ENCODE measurements at places on chromosomes 16 and 17.

- DNase-seq: no peak
Observed at GRCh38 chr17:39611401-39612112, 3.8 kb upstream of the NEUROD2 start.

DNA sequence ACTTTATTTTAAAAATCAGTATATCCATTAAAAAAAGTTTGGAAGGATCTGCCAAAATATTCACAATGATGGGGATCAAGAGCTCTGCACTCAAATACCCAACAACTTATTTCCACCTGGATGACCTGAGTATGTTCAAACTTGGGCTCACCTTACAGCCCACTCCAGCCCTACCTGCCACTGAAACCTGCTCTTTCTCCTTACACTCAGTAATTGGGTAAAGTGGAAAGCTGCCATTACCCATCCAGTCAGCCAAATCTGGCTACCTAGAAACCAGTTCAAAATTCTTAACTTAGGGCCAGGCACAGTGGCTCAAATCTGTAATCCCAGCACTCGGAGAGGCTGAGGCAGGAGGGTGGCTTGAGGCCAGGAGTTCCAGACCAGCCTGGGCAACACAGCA, 9.6 kb downstream of the VPS53 start:
- no peak for DNase-seq

DNA sequence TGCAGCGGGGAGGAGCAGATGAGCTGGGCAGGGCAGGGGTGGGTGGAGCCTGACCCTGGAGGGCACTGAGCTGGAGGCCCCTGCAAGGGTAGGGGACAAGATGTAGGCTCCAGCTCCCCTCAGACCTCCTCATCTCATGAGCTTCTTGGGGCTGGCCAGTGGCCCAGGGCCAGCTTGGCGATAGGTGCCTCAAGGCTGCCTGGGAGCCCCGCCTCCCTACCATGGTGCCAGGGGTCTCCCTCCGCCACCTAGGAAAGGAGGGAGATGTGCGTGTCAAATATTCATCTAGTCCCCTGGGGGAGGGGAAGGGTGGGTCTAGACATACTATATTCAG, 3.9 kb downstream of the HIRIP3 start:
- DNase-seq: no peak

DNA sequence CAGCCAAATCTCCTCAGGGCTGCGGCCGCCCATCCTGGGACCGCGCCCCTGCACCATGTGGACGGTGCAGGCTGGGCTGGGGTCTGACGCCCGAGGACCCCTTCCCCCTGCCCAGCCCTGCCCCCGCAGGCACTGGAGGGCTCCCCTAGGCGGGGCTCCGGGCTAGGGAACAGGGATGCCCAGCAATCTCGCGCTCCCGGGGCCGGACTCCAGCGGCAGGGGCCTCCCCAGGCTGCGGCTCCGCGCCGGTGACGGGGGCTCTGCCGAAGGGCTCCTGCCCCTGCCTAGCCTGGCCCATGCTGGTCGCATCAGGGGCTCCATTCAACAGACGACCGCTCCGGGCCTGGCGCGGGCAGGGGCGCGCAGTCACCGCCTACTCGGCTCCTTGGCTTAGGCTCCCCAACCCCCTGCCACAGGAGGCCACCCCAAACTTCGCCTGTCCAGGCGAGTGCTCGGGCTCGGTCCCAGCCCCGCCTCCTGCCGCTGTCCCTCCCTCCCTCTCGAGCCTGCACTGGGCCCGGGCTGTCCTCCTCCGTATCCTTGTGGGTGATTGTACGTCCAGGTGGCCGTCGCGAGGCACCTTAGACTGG, 27.4 kb upstream of the ADORA2B start:
- no peak for DNase-seq

GRCh38 chr17:30225919-30226553, 9.5 kb downstream of the SLC6A4 start:
- DNase-seq: no peak

GRCh38 chr17:10657148-10657547, at the start of gene MYH3:
Gene MYH3 (minus strand): TSS chr17:10657309. CDS start chr17:10655064, 2,245 bp downstream.
- no peak for DNase-seq

GRCh38 chr16:30472328-30472942, at the start of gene ITGAL:
Gene ITGAL (plus strand): TSS chr16:30472742. CDS start chr16:30472838, 96 bp downstream.
- peak; percentile 78 for DNase-seq

- no peak for DNase-seq
Observed at GRCh38 chr17:9235346-9235745, 214.0 kb downstream of the NTN1 start.

DNA sequence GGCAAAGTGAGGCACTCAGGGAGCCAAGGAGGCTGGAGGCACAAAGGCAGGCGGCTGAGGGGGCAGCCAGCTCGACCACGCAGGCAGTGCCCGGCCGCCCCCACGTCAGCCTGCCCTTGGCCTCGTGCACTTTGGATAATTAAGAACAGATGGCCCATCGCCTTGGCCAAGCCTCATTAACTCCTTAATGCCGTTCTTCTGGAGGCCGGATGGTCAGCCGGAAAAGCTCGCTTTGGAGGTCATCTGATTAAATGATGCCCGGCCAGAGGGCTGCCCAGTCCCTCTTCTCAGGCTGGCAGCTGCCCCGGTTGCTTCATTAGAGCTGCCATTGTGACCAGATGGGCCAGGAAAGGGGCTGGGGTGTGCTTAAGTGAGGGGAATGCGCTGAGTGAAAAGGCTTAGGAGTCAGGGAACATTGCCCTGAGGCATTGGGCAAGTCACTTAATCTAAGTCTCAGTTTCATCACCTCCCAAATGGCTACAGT, 364.0 kb downstream of the NPIPA8 start:
- no peak for DNase-seq

- no peak for DNase-seq
Observed at GRCh38 chr17:42441371-42442195, 17.1 kb upstream of the ATP6V0A1 start.

- DNase-seq: no peak
Observed at GRCh38 chr17:77466596-77467223, 325.9 kb downstream of the SEC14L1 start.

GRCh38 chr16:80804526-80805383, at the start of gene CDYL2:
Gene CDYL2 (minus strand): TSS chr16:80804598. CDS start chr16:80804173, 425 bp downstream.
- peak; percentile 10 for DNase-seq

- no peak for DNase-seq
Observed at GRCh38 chr17:56292578-56292977, 139.3 kb downstream of the ANKFN1 start.

Data from activated T-helper 1 cell treated with anti-CD3 and anti-CD28 coated beads, Interleukin-2, amount 50 U/mL, for 16 hours (primary cell).